ENCODE measurements at places on chromosomes 1 and 21.
A peak's percentile ranks its signal among the peaks of the same experiment; 100 is the strongest.

DNA sequence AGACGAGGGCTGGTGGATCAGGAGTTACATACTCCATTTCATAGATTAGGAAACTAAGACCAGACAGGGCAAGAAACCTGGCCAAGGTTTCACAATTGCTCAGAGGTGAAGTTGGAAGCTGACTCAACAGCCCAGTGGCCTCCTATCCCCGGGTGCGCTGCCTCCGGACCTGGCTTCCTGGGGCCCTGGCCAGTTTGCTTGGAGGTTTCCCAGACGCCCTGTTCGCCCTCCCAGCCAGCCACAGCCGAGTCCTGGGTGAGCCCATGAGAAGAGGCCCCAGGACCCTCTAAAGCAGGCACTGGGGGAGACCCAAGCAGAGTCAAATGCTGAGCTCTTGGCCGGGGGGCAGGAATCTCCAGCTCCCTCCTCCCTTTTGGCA, 180.1 kb downstream of the ZBTB18 start:
- no peak for DNase-seq

DNA sequence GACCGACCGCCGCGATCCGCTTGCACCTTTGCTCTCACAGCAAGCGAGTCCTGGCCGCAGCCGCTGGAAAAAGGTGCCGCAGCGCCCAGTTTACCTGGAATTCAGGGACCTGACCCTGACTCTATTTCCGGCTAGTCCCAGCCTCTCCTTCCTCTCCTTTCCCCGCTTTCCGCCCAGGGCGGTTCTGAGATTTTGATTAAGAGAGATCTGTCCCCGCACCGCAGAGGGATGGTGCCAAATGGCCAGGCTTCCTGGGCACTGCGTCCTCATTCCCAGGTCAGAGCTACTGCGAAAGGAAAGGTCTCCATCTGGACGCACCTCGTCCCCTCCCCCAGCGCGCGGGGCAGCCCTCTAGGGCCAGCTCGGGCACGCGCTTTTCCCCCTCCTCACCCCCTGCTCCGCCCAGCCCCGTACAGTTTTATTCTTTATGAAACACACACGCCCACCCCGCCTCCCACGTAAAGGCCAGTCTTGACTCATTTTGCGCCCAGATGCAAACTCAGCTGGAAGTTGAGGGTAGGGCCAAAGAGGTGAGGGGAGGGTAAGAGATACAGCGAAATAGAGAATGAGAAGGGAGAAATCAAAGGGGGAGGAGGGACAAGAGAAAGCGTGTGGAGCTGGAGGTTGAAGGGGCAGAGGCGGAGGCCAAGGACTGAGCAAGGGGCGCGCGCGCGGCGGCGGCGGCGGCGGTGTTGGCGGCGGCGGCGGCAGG, 411.8 kb upstream of the ESRRG start:
- no peak for DNase-seq

DNA sequence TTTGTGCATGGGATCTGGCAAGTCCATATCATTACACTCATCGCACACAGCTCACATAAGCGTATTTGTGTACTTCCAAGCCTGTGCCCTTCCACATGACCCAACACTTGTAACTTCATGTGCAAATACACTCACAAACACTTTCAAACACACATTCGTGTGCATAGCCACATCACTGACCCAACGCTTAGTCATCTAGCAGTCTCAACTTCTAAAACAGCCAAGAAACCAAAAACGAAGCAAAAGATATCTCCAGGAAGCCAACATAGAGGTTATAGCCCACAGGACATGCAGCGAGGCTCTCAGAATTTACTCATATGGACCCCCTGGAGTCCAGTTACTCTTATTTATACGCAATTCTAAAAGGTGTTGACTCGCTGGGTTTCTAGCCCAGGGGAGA, 10.9 kb upstream of the GOLT1A start:
- DNase-seq: no peak

DNA sequence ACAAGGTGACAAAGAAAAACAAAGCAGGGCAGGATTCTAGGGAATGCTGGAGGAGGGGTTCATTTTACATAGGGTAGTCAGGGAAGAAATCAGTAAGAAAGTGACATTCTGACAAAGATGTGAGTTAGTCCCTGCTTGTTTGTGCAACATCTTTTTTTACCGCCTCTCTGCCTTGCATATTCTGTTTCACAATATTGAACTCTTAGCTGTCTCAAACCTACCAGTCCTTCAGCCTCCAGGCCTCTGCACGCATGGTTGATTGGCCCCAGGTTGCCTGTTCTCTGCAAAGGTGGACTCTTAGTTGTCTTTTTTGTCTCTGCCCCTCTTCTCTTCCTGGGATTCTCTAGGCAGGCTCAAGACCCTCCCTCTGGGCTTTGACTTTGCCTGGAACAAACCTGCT, 152.2 kb upstream of the RUNX1 start:
- no peak for DNase-seq

GRCh38 chr1:61782771-61783170, 40.5 kb downstream of the PATJ start:
- DNase-seq: no peak

DNA sequence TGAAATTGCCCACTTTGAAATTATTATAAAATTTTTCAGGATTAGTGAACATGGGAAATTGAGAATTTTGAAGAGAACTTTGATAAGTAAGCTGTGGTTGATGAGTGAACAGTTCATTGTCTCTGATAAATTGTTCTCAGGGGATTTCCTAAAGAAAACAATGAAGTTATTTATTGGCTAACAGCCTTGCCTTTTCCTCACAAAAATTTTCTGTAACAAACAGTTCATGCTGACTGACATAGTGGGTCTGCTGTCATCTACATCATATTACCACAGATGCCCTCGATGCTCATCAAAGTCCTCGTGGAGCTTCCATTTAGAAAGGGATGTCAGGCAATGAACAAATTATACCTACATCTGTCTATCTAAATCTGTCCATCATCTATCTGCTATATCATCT, 113.4 kb downstream of the PTBP2 start:
- no peak for DNase-seq

- no peak for DNase-seq
Observed at GRCh38 chr1:108703939-108704338, 8.8 kb upstream of the FNDC7 start.

DNA sequence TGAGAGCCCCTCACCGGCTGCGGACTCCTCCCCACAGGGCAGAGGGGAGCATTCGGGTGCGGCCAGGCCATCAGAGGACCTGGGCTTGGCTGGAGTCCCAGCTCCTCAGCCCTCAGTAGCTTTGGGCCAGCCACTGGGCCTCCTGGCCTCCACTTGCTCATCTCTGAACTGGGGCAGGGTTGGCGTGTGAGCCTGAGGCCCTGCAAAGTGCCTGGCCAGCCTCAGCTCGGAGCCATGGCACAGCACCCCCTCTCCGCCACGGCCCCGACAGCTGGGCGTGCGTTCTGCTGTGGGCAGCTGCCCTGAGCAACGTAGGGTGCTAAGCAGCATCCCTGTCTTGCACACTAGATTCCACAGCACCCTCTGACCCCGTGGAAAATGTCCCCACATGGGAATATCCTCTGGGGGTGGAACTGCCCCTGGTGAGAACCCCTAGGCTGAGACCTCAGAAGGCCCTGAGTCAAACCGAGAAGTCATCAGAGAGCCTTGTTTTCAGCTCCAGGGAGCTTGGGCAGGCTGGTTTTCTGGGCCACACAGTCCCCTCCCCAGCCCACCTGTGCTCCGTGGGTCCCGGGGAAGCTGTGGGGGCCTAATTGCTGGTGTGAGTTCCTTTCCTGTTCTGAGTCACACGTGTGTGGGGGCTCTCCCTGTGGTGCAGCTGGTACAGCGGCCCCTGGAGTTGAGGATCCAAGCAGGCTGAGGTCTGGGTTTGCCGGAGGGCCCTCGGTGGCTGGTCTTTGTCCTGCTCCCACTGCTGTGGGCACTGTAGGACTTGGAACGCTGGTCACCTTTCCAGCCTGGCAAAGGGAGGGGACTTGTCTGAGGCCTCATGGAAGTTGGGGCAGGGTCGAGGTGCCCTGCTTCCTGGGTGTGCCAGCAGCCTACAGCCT, 24.5 kb downstream of the TP73 start:
- DNase-seq: no peak

GRCh38 chr1:35298464-35298863, 30.0 kb downstream of the ZMYM4 start:
- peak; percentile 1 for DNase-seq

DNA sequence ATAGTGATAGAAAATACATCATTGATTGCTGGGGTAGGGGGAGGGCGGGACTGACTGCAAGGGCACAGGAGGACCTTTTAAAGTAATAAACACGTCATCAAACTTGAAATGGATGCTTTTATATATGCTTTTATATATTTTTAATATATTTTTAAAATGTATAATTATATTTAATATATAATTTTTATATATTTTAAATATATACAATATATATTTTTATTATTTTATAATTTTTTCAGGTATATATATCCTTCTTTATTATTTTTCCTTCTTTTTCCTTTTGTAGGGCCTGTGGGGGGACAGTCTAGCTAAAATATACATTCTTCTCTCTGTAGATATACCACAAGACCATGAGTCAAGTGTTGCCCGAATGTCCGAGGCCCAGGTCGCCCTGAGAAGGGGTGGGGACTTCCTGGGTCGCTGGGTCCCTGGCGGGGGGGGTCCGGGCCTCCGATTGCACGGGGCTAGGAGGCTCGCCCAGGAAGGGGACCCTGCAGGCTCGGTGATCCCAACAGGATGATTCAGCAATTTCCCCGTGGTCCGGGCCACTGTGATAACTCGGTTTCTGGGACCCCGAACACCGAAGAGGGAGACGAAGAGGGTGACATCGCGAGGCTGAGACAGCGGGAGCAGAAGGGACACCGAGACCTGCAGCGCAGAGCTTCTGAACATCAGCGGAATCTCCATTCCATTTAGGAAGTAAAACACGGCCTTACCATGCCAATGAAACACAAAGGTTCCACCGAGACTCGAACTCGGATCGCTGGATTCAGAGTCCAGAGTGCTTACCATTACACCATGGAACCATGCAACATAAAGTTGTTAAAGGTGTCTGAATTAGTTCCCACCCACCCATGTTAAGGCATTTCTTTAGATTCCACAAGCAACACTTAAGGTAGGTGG, 112.5 kb upstream of the NBPF11 start:
- no peak for DNase-seq

GRCh38 chr1:54837002-54837853, 36.1 kb upstream of the TTC22 start:
- no peak for DNase-seq

DNA sequence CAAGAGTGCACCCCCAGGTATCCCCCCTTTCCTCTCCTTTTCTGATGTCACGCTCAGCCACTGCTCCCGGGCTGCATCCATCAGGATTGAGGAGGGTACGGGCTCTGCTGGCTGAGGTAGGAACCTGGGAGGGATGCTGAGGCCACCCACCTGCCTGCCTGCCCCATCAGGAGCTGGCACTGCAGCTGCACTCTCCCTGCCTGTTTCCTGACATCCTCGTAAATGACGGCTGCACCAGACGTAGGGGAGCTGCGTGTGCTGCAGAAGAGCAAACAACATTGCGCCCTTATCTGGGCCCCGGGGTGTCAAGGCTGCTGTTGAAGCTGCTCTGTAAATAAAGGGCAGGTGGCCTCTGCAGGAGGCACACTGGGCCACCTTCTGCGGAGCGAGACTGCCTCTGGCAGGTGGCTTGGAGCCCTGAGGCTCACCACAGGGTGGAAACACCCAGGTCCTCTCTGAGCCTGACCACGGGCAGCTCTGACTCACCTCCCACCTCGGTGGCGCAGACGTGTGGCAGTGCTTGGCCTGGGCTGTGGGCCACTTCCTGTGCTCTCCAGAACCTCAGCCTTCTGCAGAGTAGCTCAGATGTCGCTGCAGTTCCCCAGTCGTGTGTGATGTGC, 30.9 kb downstream of the SNAP47 start:
- peak; percentile 33 for DNase-seq

GRCh38 chr1:97038410-97038809, 316.8 kb downstream of the PTBP2 start:
- no peak for DNase-seq

GRCh38 chr21:15514073-15514946, 215.5 kb upstream of the USP25 start:
- peak; percentile 7 for DNase-seq

DNA sequence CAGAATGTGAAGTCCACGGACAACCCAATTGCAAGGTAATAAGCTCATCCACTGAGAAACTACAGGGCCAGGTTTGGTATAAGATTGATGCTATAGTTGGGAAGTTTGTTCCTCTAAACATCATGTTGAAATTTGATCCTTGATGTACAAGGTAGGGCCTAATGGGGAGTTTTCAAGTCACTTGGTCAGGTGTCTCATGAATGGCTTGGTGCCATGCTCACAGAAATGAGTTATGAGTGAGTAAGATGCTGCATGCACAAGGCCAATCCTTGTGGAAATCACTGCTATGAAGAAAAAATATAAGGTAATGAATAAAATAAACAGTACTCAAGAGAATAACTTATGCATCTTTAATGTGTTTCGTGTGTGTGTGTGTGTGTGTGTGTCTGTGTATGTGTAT, 1891.2 kb downstream of the NCAM2 start:
- no peak for DNase-seq
